Left lung (tissue), 14 donors: ENCODE measurements at places on chromosomes 16 and 17. TPM values are rescaled to one million over a fixed set of nuclear protein-coding genes. Genes with fewer than 3 reads are reported as not detected.

- DNase-seq: no peak
Measured at GRCh38 chr17:43616852-43617251, 44.9 kb downstream of the MEOX1 start.

KRT40 gene
- total RNA-seq: not detected

JPH3 gene
- total RNA-seq: not detected

GRCh38 chr17:76691379-76692191 lies 19.2 kb downstream of the MXRA7 start:
- no peak for DNase-seq

DNA sequence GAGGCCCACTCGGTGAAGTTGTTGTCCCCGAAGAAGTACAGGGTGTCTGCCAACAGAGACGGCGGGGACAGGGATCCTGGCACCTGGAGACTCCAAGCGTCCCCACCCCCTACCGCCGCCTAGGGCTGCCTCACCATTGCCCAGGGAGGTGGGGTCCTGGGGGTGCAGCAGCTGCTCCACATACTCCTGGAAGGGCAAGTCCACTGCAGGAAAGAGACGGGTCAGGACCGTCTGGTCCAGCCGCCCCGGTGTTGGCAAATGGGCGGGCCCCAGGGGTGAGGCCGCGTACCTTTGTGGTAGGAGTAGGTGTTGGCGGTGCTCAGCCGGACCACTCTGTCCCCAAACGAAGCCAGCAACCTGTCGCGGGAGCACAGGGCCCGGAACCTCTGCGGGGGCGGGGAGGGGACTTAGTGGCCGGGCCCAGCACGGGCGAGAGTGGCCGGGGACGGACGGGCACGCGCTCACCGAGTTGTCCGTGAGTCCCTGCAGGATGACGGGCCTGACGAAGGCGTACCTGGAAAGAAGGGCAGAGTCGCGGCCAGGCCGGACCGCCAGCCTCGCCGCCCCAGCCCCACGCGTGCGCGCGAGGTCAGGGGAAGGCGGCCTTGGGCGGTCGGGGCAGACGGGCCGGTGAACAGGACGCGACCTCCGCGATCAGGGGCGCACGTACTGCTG lies 601 bp downstream of the JMJD8 start:
- DNase-seq: no peak

CCDC154 gene
- total RNA-seq: 1.5 TPM

GRCh38 chr17:66776999-66777688 lies 57.8 kb upstream of the CACNG5 start:
- no peak for DNase-seq

GPR179 gene
- total RNA-seq: not detected

GRCh38 chr17:1043601-1044251 lies 46.8 kb downstream of the TIMM22 start:
- DNase-seq: peak; percentile 82

DNA sequence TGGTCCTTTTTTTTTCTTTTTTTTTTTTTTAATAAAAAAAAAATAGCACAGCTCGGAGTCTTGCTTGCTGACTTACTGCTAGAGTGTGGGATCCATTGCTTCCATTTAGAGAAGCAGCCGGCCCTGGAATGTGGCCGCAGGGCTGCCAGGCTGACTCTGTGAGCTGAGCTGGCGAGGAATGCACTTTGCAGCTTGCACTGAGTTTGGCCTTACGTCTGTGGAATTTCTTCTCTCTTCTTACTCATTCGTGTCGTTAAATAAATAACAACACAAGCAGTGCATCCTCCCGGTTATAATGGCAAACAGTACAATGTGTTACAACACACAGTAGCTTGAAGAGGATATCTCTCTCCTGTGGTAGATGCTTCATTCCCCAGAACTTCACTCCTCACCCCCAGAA lies 69.2 kb downstream of the PRKCB start:
- peak; percentile 36 for DNase-seq

NPIPB9 gene
- 1.2 TPM for total RNA-seq

DNA sequence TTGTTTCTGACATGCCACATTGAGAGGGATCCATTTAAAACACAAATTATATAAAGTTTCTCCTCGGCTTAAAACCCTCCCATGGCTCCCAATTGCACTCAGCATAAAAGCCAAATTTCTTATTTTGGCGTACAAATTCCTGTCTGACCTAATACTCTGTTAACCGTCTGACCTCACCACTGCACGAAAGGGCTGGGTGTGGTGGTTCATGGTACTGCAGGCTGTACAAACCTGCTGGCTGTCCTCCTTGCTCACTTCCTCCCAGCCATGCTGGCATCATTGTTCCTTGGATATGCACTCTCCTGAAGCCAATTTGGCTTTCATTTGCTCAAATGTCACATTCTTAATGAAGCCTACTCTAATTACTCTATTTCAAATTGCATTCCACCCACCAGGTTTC lies 301.6 kb upstream of the C16orf82 start:
- no peak for DNase-seq

- no peak for DNase-seq
Measured at GRCh38 chr17:14553847-14554246, 253.0 kb downstream of the HS3ST3B1 start.

DNA sequence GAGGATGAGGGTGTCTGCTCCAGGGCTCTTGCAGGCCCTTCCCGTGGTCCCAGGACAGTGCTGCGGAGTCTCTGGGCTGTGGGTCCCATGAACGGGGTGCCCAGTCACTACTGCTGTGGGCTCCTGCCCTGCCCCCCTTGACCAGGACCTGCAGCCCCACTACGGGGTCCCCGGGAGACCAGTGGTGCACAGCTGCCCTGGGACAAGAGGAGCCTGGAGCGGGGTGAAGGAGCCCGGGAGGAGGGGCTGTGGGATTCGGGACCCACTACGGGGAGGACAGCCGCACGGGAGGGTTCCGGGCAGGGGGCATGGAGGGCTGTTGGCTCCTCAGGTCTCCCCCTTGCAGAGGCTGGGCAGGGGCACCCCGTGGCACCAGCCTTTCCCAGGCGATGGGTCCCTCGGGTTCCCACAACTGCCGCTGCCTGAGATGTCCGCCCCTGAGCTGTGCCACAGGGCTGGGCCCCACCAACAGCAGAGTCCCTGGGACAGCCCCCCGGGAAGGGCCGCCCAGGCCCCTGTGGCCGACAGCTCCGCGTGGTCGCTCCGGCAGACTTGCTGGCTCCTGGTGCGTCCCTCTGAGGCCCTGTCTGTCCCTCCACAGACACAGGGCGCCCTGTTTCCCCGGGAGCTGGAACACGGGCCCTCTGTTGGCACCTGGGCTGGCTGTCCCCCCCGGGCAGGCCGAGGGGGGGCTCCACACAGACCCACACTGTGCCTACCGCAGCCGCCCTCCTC lies 52.1 kb upstream of the GNG13 start:
- no peak for DNase-seq

- DNase-seq: no peak
Measured at GRCh38 chr17:36118477-36119353, 15.1 kb downstream of the CCL4 start.

DNA sequence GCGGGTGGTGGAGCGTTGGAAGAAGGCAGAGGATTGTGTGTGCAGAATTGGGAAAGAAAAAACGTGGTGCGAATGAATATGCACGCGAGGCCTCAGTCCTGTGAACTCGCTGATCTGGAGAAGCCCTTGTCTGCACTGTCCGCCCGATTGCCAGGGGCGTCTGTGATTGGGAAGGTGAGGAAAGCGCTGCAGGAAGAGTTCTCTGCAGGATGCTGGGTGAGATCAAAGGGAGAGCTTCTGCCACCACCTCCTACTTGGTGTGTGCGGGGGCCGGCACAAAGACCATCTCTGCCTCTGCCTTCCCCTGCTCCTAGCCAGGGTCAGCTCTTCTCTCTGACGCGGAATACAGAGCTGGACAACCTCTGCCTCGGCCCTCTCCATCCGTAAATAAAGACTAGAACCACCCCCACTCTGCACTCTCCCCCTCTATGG lies 841 bp upstream of the RAB5C start:
- DNase-seq: no peak

DNA sequence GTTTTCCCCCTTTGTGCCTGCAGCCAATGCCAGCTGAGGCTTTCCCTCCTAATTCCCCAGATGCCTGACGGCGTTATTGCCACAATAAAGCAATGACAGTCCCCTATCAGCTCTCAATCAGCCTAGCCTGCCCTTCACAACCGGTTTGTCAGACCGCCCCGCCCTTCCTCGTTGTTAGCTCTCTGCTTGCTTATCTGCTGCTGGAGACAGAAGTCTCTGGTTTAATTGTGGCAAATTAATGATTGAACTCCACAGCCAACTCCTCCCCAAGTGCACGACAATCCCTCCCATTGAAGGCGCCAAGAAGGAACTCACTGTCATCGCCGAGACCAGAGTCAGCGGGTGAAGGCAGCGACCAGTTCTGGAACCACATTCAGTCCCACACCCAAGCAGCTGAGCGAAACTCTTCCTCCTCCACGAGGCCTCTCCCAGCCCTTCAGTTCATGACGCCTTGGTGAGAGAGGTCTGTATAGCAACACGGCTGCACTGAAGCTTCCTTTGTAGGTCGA lies 474.4 kb downstream of the SLC39A11 start:
- DNase-seq: no peak

MEIOB gene
- total RNA-seq: not detected

DNA sequence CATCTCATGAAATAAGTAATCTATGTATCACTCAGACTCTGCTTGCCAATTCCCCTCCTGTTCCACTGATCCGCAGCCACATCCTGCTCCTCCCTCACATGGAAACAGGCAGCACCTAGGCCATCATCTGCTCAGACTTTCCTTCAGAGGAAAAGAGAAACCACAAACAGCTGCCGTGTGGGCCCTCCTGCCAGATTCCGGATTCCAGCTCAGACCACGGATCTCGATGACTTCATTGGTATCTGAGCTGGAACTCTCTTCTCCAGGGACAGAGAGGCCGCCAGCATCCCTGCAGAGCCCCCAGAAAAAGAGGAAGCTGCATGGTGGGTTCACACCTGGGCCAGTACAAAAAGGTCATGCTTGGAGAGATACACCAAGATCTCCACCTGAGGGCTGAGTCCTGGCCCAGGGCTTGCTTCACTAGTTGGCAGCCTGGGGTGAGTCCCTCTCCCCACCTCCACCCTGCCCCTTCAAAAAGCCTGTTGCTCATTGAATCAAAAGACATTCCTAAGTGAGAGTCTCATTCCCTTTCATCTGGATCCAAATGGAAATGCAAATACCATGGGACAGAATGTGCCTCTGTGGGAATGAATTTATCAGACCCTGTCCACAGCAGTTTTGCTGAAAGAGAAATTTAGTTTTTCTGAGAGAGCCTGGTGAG lies 47.2 kb downstream of the HOXB1 start:
- no peak for DNase-seq
